ENCODE measurements at places on chromosomes 7 and 10.

DNA sequence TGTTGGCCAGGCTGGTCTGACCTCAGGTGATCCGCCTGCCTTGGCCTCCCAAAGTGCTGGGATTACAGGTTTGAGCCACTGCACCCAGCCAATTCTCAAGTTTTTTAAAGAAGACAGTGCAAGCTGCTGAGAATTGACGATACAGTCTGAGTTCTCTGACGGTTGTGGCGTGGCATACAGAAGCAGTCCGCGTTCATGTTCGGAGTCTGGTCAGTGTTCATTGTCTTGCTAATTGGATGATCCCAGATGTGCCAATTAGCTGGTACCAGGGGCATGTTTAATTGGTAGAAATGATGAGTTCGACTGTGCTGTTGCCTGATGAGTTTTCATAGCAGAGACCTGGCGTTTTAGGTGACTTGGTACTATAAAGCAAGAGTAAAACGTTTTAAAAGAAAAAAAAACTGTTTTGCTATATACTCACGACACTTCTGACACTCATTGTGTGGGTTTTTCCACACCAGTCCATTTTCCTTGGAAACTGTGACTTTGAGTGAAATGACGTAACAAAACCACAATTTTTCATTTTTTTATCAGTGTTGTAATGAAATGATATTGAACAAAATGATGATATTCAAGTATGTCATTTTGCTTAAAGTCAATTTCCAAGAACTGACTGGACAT is 32.3 kb downstream of the CAMK1D start:
- DNase-seq: no peak

DNA sequence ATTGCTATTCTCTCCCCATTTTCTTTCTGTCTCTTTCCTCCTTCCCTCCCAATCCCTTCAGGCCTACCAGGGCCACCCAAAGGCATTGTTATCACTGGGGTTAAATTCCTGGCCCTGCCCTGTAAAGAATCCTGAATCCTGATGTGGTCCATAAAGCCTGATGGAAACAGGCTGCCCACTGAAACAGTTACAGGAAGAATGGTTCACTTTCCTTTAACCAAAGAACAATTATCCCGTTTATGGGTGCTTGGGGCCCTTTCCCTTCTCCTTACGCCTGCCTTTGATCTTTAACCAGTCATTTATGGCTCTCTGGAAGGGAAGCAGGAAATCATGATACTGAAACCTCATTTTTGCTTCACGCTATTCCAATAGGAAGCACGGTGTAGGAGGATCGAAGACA is 273.1 kb upstream of the NEBL start:
- no peak for DNase-seq

- no peak for DNase-seq
These were observed 223.7 kb downstream of the MTERF1 start for GRCh38 chr7:91656541-91657482.

DNA sequence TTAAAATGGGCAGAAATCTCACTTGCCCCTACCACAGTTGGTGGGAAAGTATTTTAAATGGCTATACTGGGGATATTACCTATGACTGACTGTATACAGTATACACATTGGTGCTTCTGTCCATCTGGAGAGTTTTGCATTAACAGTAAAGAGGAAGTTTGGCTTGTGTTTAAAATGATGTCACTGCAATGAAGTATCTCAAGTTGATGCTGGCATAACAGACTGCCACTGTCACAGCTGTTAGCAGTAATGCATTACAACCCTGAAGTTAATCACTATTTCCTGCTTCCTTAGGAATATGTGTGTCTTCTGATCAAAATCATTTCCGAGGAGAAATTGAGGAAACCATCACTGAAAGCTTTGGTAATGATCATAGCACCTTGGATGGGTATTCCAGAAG is 1.9 kb downstream of the DKK1 start:
- no peak for DNase-seq

- no peak for DNase-seq
These were observed 124.6 kb upstream of the MBL2 start for GRCh38 chr10:52897162-52897561.
